ENCODE measurements at places on chromosomes 1 and 21.
A peak's percentile ranks its signal among the peaks of the same experiment; 100 is the strongest.

DNA sequence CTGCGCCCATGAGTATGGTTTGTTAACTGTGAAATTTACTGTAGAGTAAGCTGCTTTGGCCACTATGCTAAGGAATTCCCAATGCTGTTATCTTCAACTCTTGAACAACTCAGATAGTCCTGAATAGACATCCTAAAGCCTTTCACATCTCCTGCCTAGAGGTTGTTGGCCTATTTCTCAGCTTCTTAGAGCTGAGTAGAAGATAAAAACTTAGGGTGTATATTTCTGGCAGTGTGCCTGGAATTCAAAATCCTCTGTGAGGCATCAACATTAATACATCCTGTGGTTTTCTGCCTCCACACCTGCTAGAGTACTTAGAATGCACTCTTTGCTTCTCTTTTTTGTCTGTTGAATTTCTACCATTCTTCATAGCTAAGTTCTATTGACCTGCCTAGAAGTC, 45.8 kb upstream of the RC3H1 start:
- DNase-seq, result no peak

- DNase-seq, result peak; percentile 57
Measured at GRCh38 chr1:32612189-32612881, 38.0 kb downstream of the ZBTB8OS start.

DNA sequence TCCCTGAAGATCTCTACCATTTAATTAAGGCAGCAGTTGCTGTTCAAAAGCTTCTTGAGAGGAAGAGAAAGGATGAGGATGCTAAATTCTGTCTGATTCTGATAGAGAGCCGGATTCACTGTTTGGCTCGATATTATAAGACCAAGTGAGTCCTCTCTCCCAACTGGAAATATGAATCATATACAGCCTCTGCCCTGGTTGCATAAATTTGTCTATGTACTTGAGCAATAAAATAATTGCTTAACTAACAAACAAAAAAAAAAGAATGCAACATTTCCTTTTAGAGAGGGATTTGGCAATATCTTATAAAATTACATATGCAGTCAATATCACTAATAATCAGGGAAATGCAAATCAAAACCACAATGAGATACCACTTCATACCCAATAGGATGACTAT, 26.8 kb downstream of the ALDH9A1 start:
- DNase-seq, result no peak

DNA sequence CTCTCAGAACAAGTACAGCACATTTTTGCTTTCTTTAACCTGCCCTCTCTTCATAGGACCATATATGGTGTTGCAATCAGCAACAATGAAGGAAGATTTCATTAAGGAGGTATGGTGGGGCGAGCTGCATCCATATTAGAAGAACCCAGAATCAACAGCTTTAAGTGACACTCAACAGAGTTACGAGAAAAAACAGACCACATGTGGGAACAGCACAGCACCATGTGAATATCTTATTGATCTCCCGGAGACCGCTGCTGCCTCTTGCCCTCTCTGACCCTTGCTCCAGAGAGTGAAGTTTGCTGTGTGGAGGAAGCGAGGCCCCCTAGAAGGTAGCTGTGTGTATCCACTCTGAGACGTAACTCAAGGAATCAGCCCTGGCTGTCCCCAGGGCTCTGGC, 12.9 kb downstream of the RAB42 start:
- DNase-seq, result no peak

DNA sequence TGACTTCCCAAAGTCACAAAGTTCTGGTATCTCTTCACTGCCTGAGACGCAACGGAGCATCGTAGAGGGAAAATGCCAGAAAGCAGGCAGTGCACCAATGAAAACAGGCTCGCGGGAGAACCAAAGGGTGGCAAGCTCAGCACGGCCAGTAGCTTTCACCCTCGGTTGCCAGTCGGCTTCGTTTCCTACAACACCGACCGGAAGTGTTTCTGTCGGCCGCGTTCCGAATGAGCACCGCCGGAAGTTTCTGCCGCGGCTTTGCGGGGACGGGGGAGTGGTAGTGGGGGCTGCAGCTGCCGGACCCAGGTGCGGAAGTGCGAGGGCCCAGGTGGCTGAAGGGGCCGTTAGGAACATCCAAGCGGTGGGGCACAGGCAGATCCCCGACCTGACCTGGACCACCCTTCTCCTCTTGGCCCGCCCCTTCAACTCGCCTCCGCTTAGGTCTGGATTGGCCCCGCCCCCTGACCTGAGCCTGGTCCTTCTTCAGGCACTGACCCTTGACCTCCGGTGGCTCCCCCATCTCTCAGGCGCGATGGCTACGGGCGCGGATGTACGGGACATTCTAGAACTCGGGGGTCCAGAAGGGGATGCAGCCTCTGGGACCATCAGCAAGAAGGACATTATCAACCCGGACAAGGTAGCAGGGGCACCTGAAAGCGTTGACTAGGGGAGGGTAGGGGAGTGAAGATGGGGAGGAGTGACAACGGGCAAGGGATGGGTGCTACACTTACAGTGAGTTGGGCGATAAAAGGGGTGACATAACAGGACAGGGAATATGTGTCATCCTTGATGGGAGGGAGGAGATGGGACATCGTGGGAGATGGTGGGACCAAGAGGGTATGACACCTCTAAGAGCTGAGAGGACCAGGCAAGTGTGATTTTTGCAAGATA, at the start of gene DMAP1:
Gene DMAP1 (plus strand): TSS at position 250 of the 891 bp plus-strand sequence. CDS start 283 bp downstream, at position 533.
- peak; percentile 89 for DNase-seq

DNA sequence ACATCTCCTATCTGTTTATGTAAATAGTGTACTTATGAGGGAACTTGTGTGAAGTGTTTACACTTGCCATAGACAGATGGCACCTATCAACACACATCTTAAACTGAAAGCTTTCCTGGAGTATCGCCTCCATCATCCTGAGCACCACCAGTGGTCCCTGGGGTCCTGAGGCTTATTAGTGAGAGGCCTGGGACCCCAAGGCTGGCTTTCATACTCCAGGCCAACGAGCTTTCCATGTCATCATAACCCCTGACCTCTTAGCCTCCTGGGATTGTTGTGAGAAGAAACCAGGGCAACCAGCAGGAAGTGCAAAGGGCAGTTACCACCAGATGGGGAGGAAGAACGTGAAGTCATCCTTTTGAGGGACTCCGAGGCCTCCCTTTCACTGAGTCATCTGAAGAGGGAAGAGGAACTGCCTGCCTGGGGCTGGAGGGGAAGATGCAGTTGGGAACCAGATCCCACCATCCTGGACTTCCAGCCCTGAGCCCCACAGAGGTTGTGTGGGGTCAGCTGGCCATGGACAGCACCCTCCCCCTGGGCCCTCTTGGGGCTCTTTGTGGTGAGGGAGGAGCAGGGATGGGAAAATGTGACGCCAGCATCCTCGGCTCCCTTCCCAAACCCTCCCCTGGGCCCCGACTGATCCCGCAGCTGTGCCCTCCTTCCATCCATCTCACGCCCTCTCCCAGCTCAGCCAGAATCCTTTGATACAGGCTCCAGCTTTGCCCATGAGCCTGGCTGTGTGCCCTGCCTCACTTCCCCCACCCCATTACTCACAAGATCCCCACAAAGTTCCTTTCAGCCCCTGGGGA, 5.8 kb downstream of the INKA2 start:
- no peak for DNase-seq

DNA sequence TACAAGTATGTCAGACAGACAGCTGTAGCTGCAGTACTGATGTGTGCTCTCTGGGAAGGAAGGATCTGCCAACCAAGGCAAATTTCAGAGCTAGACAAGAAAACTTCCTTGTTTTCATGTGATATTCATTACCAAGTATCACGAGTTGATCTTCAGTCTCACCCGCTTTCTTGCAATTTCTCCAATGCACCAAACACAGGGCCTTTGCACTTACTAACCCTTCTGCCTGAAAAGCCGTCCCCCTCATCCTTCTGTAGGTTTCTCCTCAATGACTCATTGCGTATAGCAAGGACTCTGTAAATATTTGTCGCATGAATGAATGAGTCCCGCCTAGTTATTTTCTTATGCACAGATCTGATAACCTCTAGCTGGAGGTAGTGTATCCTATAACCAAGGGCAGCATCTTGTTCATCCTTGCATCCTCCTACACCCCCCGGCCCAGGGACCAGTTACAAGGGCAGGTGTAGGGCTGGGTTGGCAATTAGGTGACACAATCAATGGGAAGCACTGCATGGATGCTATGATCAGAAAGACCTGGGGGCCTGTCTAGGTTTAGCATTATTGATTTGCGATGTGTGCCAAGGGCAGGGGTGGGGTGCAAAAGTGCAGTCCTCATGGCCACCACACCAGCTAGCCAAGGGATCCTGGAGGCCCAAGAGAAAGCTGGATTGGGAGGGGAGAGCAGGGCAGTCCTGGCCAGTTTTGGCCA, 51.4 kb upstream of the GPR157 start:
- DNase-seq, result no peak

GRCh38 chr1:107247679-107248078, 106.8 kb downstream of the NTNG1 start:
- no peak for DNase-seq

DNA sequence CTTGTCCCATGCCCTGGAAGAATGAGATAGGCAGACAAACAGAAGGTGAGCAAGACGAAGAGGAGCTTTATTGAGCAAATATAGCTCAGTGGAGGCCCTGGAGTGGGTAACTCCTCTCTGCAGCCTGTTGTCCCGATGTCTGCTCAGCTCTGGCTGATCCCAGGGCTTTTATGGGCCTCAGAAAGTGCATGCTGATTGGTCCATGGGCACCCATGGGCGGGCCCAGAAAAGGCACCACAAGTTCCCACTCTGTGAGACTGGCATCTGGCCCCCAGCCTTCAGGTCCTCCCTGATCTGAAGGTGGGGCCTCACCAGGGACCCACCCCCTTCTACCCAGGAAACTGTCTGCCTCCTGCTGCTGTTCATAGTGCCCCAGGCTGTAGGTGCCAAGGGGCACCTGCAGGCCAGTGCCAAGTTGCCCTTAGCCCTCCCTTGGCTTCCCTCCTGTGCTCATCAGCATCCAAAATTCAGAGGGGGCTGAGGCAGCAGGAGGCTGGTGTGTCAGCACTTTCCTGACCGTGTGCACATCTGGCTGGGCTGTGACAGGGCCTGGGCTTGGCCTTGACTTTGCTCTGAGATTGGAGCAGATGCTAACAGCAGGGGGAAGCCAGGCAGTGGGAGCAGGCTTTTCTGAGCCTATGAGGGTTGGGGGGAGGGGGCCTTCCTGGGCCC, 35.4 kb downstream of the ACTL8 start:
- no peak for DNase-seq

DNA sequence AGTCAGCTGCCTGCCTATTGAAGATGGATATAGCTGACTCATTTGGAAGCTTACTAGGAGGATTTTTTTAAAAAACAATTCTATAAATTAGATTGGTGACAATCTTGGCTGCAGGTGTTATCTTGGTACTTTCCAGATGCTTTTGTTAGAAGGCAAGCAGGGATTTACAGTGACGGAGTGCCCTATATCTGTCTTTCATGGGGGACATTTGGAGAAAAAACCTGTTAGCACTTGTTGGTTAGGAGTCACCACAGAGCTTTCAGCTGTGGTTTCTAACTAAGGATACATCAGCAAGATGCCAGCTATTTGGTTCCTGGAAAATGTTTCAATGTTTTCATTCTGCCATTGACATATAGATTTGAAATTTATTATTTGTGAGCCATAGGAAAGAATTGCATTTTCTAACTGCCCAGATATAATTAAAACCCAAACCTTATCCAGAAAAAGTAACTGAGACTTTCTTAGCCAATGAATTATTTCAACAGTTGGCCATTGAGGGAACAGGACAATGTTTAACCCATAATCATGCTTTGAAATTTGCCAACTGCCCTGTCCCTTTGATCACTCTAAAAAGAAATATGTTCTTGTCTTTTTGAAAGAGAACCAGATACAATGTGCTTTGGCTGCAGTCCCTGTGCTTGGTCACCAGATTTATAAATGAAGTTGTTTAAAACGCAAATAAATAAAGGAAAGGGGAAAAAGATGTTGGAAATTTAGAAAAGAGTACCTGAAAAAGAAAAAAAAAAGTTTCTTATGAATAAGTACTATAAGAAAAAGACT, 761.0 kb upstream of the CXADR start:
- DNase-seq, result no peak

DNA sequence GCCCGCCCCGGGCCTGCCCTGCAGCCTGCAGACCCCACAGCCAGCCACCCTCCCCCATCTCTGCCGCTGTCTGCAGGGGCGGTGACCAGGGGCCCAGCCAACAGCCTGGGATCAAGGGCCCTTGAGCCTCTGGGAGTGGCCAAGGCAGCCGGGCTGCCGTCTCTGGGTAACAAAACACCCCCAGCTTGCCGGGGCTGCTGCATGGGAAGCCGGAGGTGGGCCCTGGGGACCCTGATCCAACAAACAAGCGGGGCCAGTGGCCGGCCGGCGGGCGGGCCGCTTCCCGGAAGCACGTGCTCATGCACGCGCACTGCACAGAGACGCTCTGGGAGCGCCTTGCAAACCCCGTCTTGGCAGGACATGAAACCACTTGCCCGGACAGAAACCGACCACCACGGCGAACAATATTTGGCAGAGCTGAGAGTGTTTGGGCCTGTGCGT, 13.2 kb downstream of the MEGF6 start:
- no peak for DNase-seq

DNA sequence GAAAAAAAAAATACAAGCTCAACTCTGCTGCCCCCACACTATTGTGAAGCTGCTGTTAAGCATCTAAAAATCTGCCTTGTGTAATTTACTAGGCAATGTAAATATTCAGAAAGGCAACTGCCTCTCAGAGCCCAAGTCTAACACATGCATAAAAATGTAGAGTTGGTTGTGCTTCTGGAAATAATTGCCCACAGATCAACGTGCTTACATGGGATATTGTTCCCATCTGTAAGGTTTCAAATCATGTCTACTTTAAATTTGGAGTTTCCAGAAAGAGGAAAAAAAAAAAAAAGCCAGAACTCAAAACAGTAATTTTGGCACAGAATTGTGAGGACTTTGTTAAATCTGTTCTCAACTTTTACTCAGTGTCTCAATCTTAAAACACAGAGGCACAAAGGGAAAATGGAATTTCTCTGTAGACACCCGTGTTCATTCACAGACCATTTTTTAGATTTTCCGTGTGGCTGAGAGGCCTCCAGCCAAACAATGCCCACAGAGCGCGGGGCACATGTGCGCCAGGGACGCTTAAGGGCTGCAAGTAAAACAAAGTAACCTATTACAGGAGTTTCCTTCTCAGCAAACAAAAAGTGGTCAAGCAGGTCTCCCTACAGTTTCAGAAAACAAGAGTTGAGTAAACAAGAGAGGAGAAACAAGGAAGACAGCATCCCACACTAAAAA, 115.5 kb downstream of the RERE start:
- DNase-seq, result no peak

DNA sequence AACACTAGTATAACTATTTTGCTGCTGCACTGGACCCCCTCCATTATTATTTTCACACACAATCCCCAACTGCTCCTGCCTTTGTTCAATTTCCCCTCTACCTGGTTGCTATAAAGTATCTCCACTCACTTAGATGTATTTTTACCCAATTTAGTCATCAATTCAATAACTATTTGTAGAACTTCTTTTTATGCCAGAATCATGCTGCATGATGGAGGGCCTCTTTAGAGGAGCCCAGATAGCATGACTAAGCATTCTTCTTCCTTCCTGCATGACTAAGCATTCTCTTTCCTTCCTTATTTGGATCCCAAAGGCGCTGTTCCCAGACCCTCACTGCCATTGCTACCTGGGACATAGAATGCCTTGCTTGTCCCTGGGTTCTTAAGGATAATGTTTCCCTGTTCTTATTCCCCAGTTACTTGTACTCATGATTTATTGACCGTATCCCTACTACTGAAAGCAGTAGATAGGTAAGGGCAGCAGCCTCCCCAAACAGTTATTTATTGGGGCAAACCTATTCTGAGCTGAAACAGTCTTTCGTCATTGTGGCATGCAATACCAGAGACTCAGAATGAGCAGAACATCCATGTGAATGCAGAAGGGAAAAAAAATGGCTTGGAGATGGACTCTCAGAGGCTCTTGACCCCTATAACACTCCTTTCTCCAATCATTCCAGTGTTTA, 89.3 kb upstream of the AKT3 start:
- no peak for DNase-seq
